Fibroblast of the aortic adventitia (primary cell): ENCODE measurements at places on chromosomes 6 and 20.

- DNase-seq, result no peak
These were observed 642 bp downstream of the NKX2-2 start for GRCh38 chr20:21513181-21513663.

DNA sequence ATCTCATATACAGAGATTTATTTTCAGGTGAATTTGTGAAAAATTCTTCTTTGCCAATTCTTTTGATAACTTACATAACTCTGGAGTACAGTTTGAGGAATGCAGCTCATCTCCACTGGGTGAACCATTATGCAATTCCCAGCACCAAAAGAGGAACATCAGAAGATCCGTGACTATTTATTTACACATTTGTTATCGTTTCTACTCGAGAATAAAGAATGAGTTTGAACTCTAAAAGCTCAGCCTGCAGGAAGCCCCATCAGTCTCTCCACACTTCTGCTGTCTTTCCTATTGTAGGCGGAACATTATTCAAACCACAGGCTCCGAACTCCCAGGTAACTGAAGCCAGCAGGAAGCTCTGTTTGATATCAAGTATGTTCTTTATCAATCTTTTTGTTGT is 95.9 kb upstream of the IFNGR1 start:
- no peak for DNase-seq

DNA sequence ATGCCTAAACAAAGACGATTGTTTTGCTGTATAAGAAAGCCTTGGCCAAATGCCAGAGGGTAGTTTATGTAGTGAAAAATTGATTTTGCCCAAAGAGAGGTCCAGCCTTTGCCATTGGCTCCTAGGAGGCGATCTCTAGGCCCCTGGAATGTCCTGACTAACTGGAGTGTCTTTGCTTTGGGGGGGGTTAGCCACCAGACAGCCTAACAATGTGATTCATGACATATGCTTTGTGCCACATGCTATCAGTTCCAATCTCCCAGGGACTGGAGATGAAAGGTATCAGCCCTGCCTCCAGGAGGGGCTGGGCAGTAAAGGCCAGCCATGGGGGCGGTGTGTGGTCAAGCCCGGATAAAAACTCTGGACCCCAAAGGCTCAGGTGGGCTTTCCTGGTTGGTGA is 32.7 kb upstream of the TUBB2A start:
- no peak for DNase-seq

DNA sequence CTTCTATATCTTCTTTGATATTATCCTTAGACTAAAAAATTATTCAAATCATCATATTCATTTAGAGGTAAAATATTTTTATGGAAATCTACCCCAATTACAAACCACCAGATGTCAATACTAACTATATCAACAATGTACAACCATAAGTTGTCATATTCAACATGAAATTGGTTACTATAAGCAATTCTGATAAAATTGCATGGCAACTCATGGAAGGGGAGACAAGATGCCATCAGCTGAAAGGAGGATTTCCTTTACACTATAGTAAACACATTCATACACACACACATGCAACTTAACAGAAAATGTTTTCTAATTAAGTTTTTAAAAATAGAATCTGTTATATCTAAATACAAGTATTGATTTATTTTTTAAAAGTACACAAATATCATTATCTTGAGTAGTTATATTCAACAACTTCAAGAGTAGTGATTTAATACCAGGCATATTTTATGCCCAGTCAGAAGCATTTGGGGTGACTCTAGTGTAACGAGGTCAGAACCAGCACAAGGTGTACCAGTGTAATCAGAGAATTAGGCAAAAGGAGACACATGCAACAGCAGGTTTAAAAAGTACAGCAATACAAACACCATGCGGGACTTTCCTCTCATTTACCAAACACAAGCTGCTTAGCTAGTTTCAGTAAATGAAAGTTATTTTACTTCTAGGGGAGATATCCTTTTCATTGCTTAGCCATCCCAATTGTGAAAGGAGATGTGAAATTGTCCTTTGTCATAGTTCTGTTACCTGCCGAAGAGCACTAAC is 1.0 kb downstream of the FILIP1 start:
- DNase-seq, result no peak

GRCh38 chr6:14129575-14129974 is 12.0 kb downstream of the CD83 start:
- peak; percentile 80 for DNase-seq

DNA sequence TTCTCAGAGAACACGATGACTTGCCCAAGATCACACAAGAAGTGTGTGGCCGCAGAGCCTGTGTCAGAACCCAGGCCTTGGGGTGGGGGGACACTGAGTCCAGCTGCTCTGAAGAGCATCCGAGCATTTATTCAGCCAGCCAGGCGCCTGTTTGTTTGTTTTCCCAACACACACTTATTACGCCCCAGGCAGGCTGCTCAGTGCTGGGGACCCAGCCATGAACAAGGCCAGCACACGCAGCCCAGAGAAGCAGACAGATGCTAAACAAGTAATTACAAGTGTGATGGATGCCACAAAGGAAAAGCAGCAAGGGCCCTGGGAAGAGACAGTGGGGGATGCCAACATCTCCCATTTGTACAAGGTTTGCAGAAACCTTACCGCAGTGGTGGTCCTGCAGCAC is 19.4 kb upstream of the SIRPA start:
- no peak for DNase-seq

- DNase-seq, result no peak
These were observed 41.1 kb upstream of the CST5 start for GRCh38 chr20:23920408-23921325.

DNA sequence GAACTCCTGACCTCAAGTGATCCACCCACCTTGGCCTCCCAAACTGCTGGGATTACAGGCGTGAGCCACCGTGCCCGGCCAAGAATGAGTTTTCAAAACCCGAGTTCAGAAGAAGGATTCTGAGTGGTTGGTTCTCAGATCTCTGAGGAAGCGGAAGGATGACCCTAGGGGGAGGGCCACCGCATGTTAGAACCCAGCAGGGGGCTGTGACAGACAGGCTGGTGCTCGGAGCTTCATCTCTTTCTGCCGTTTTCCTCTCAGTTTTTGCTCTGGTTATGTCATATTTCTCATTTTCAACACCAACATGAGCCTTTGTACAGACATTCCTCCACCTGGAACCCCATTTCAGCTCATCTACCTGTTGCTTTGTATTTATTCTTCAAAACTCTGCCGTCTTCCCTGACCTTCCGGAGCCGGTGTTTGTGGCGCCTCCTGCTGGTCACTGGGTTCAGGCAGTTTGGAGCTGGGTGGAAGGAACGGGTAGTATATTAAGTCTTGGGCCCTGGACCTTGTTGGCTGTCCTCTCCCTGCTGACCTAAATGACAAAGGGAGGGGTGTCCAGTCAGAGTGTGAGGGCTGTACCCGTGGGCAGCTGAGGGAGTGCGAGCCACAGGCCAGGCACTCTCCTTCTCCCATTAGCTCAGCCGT is at the start of gene DEFB123:
DEFB123 (plus strand) TSS at position 621 of the 648 bp plus-strand sequence. CDS start 67 bp downstream, outside the sequence.
- no peak for DNase-seq

- DNase-seq, result no peak
These were observed 183.6 kb downstream of the UTRN start for GRCh38 chr6:144468709-144469108.

GRCh38 chr6:169714595-169714994 is 9.7 kb downstream of the PHF10 start:
- no peak for DNase-seq

GRCh38 chr6:85372188-85372914 is 77.5 kb upstream of the NT5E start:
- DNase-seq, result peak; percentile 54

- no peak for DNase-seq
These were observed 10.5 kb downstream of the SNAI1 start for GRCh38 chr20:49993301-49993751.

DNA sequence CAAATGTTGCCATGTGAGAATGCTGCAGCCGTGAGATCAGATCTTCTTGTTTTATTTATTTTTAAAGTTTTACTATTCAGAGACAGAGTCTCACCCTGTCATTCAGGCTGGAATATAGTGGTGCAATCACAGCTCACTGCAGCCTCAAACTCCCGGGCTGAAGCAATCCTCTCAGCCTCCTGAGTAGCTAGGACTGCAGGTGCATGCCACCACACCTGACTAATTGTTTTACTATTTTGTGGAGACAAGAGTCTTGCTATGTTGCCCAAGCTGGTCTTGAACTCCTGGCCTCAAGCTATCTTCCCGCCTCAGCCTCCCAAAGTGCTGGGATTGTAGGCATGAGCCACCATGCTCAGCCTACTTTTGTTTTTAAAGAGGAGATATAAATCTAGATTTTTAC is 22.5 kb upstream of the SSR1 start:
- no peak for DNase-seq

GRCh38 chr20:11726026-11726425 is 191.7 kb upstream of the BTBD3 start:
- no peak for DNase-seq

DNA sequence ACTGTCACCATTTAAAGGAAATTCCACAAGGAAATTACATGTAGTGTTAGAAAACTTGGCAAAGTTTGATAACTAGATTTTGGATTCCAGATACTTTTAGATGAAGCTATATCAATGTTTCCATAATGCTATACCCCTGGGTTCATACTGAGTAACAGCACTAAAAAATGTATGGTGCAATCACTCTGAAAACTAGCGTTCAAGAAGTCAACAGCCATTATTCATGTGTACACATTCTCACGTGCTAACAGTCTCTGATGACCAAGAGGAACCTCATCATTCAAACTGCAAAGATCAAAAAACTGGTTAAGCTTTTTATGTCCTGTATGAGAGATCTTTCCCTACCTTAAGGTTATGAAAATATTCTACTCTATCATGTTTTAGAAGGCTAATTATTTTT is 197.6 kb downstream of the GMDS start:
- peak; percentile 25 for DNase-seq

DNA sequence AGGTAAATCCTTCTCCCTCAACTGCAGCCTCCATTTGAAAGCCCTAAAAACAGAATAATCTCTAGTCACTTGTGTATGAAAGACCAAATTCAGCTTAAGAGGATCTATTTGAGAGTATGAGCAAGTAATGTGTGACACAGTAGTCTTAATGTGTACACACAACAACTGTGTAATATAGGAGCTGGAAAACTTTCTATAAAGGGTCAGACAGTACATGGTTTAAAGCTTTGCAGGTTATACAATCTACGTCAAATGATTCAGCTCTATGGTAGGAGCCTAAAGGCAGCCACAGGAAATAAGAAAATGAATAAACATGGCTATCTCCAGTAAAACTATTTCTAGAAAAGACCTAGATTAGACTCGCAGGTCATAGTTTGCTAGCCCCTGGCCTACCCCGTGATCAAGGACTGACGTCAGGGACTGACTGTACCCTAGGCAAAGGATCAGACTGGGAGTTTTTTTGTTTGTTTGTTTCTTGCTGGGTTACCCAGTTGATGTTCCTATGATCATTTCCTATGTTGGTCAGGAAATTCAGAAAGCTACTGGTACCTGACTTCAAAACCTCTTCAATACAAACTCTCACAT is 39.7 kb downstream of the BTBD9 start:
- DNase-seq, result no peak

DNA sequence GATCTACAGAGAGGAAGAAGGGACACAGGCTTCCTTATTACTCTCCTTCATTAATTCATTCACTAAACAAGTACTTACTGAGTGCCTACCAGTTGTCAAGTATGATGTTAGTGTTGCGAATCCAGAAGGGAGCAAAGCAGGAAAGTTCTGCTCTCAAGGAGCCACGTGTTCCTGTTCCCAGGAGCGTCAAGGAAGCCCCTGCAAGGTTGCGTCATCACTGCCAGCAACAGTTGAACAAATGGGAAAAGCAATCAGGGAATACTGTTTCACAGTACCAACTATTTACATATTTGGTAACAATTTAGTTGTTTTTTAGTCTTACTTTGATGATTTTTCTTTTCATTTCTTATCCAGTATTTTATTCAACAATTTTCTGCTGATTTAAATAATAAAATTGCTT is 310.0 kb downstream of the FOXA2 start:
- DNase-seq, result no peak

- no peak for DNase-seq
These were observed 237.5 kb upstream of the ECI2 start for GRCh38 chr6:4372866-4373265.

DNA sequence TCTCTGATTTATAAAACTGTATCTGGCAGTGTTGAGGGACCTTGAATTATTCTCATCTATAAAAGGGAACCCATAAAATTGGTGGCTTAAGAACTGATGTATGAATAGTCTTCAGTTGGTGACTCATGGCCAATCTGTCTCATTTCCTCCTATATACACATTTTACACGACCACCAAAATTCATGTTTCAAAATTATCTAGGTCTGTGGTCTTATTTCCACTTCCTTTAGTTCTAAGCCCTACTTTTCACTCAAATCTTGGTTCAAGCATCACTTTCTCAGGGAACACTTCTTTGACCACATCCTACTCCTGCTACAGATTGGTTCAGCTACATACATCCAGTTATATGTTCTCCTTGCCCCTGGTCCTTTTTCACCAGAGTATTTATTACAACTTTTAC is 18.6 kb upstream of the ENPP1 start:
- no peak for DNase-seq

DNA sequence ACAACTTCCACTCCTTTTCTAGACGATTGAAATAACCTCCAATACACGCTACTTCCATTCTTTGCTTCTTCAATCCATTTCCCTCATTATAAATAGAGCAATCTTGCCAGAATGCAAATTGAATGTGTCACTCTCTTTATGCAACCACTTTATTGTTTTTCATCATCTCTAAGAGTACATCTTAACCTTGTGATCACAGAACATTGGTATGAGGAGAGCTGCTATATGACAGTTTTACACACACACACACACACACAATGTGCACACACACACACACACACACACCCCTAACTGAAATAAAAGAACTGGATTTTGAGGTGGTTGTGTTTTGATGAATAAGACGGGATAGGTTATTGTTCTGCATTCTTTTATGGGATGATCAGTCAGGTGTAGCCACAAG is 187.0 kb downstream of the HDGFL1 start:
- no peak for DNase-seq

DNA sequence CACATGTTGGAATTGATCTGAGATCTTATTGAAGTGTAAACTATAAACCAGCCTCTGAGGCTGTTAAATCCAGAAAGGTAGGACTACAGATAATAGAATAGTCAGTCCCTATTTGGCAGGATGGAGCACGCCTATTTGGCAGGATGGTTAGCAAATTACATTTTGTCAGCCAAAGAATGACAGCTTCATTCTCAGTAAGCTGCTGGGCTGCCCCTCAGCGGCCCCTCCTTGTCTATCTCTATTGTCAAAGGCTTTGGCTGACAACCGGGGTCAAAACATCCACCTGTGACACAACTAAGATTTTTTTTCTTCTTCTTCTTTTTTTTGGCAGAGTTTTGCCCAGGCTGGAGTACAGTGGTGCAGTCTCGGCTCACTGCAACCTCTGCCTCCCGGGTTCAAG is 123.4 kb upstream of the ECI2 start:
- no peak for DNase-seq
